ENCODE measurements at places on chromosomes 7 and 10. TPM values are rescaled to one million over a fixed set of nuclear protein-coding genes. Genes with fewer than 3 reads are reported as not detected.

DNA sequence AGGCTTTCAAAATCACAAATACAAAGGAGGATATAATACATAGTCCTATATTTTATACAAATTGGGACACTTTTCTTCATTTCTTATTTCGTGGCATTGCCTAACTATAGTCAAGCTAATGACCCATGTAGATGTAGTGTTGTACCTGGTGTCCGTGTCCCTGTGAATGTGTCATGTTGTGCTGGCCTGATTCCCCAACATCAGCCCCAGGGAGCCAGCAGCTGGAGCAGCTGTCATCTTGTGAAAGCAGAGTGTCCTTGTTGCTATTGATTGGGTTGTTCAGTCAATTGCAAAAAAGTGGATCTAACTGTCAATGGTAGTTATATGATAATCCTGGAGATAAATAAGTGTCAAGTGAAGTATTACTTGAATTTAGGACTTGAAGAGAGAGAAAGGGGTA is 86.3 kb downstream of the KAT6B start:
- DNase-seq = no peak

- no peak for DNase-seq
Measured at GRCh38 chr7:43554423-43554822, 28.5 kb upstream of the STK17A start.

Gene CRHR2
- 0.41 TPM for total RNA-seq

DNA sequence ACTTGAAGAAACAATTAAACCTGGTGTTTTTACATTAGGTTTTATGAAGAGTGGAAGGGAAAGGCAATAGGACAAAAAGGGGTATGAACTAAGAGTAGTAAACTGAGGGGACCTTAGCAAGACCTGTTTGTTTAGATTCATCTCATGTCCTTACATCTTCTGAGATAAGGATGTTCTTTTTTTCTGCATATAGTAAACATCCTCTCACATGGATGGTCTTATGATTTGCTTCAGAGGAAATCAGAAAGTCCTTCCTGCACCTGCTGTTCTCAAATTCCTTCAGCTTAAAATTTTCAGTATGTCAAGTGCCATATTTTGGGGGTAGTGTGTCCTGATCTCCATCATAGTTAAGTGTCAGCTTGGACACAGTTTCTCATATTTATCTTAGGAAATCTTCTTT is 232.6 kb downstream of the ADK start:
- DNase-seq = no peak

Measured in frontal cortex (tissue), 4 donors.